ENCODE measurements at places on chromosomes 2 and 18. TPM values are rescaled to one million over a fixed set of nuclear protein-coding genes. Genes with fewer than 3 reads are reported as not detected.

The NTSR2 gene
- not detected for polyA plus RNA-seq

The EMILIN2 gene
- polyA plus RNA-seq, result 0.25 TPM

The SLC4A3 gene
- 11.2 TPM for polyA plus RNA-seq

The CREG2 gene
- polyA plus RNA-seq, result 3.6 TPM

The MYOM1 gene
- 0.08 TPM for polyA plus RNA-seq

The CNGA3 gene
- not detected for polyA plus RNA-seq

The LRRTM1 gene
- not detected for polyA plus RNA-seq

The DLX2 gene
- polyA plus RNA-seq, result 0.16 TPM

The CLEC4F gene
- polyA plus RNA-seq, result not detected

The MEP1B gene
- not detected for polyA plus RNA-seq

The COPS7B gene
- 42.0 TPM for polyA plus RNA-seq

The PRSS56 gene
- polyA plus RNA-seq, result not detected

The RESP18 gene
- not detected for polyA plus RNA-seq

The LHCGR gene
- polyA plus RNA-seq, result not detected

The DYSF gene
- 3.4 TPM for polyA plus RNA-seq

The TTC32 gene
- 4.8 TPM for polyA plus RNA-seq

The AQP12B gene
- not detected for polyA plus RNA-seq

The SOWAHC gene
- polyA plus RNA-seq, result 12.6 TPM

The CAPG gene
- 342 TPM for polyA plus RNA-seq

The BMP10 gene
- polyA plus RNA-seq, result not detected

The RGPD3 gene
- polyA plus RNA-seq, result 0.08 TPM

The VWA3B gene
- polyA plus RNA-seq, result 0.16 TPM

The ZAP70 gene
- 0.06 TPM for polyA plus RNA-seq

All from mammary epithelial cell (primary cell).